ENCODE measurements at places on chromosomes 3 and 15. TPM values are rescaled to one million over a fixed set of nuclear protein-coding genes. Genes with fewer than 3 reads are reported as not detected.

Gene PLA2G4E
- total RNA-seq, result not detected

Gene ANKUB1
- not detected for total RNA-seq

Gene IL17RC
- total RNA-seq, result 113 TPM

Gene GOLGA6A
- total RNA-seq, result not detected

Gene BDH1
- 3.0 TPM for total RNA-seq

Gene PPIP5K1
- total RNA-seq, result 1.4 TPM

Gene LRRC3B
- total RNA-seq, result not detected

Gene IQCF5
- not detected for total RNA-seq

Gene IL17RE
- 4.9 TPM for total RNA-seq

Gene DNAH1
- total RNA-seq, result 1.2 TPM

Gene CHCHD6
- 10.8 TPM for total RNA-seq

Gene RPLP1
- total RNA-seq, result 1,200 TPM

Gene GXYLT2
- 35.1 TPM for total RNA-seq

Gene GP5
- total RNA-seq, result under 0.01 TPM

Gene DIPK2A
- 59.5 TPM for total RNA-seq

Gene EHHADH
- total RNA-seq, result 6.3 TPM

Gene CP
- not detected for total RNA-seq

Gene ECE2
- total RNA-seq, result not detected

Gene RASA2
- total RNA-seq, result 5.0 TPM

Gene NME9
- not detected for total RNA-seq

Gene MITF
- total RNA-seq, result 1.2 TPM

Gene TP63
- total RNA-seq, result not detected

Gene USP13
- total RNA-seq, result 7.0 TPM

Gene PRR20G
- total RNA-seq, result not detected

Gene WWTR1
- 34.7 TPM for total RNA-seq

Gene SLC9C1
- not detected for total RNA-seq

Gene MESP2
- total RNA-seq, result 0.23 TPM

Gene RTP4
- not detected for total RNA-seq

Gene GREM1
- total RNA-seq, result 3.6 TPM

Gene LRRC49
- 3.2 TPM for total RNA-seq

Gene SKOR1
- under 0.01 TPM for total RNA-seq

Gene PAQR5
- 0.17 TPM for total RNA-seq

Gene DNASE1L3
- total RNA-seq, result 0.35 TPM

Gene PPP2R3A
- total RNA-seq, result 9.0 TPM

Gene EXD1
- not detected for total RNA-seq

Gene SPATA12
- total RNA-seq, result not detected
